Activated effector memory CD4-positive, alpha-beta T cell treated with Interleukin-2 at 50 U/mL for 16 hours (primary cell): ENCODE measurements at places on chromosomes 3 and 15.

DNA sequence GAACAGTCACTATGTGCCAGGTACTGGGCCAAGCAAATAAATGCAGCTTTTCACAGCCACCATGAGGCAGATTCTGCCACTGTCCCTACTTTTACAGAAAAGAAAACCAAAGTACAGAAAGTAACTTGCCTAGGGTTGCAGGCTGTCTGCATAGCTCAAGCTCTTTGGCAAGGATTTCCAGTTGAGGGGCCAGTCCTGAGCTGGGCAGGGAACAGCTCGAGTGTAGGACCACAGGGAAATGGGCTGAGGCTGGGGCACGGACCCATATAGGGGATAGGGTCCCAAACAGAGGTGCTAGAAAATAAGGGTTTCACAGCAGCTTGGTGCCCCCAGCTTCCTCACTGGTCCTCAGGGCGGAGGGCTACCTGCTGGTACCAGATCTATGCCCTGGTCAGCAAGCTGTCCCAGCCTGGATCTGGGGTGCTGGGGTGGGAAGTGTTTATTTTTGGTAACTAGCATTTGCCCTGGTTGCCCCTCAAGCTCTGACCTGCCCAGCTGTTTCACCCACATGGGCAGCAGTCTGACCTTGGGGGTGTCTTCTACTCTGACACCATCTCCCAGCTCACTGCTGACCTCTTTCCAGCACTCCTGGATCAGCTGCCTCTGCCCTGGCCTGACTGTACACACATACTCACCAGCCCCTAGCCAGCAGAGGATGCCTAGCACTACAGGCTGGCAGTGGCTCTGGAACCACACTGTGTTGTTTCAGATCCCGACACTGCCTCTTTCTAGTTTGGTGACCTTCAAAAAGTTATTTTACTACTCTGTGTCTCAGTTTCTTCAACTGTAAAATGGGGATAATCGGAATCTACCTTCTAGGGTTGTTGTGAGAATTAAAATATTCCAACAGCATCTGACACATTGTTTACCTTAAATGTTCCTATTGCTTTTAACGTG, 16.2 kb downstream of the MRAS start:
- no peak for DNase-seq

- no peak for DNase-seq
Observed at GRCh38 chr15:34119291-34119690, 17.4 kb downstream of the PGBD4 start.

GRCh38 chr3:125594581-125595011, 701 bp downstream of the OSBPL11 start:
- DNase-seq: no peak

DNA sequence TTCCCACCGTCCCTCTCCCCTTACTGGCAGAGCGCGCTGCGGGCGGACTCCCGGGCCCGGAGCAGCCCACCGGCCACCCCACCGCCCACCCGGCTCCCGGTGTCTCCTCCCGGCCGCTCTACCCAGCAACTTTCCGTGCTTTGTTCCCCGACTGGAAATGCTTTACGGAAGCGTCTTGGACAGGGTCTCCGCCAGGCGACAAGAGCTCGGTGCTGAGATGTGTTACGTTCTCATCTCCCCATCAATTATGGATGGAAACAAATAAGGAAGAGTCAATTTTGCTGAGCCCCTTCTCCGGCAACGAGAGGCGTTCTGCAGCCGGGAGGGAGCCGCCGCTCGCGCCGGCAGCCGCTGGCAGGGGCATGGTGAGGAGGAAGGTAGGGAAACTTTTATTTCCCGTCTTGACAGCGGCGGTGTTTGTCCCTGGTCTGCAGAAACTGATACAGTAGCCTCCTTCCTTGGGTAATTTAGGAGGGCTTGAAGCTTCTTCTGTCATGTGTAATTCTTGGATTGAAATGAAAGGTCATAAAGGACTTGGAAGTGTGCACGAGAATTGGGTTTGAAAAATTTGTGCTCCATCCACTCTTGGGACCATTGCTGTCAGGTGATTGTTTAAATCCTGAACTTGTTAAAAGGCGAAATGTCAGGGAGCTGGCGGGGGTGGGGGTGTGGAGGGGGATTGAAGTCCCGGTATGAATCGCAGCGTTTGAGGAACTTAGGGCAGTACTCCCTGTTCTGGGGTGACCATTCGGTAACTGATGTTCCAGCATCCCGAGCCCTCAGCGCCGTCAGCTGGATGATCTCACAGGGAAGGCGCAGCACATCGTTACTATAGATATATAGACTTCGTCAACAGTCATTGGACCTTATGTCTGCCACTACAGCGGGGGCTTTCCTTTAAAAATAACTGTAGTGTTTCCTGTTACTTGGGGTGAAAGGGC, 1.5 kb downstream of the SEMA6D start:
- DNase-seq: no peak

GRCh38 chr3:186642014-186642413, 1.8 kb downstream of the FETUB start:
- no peak for DNase-seq

DNA sequence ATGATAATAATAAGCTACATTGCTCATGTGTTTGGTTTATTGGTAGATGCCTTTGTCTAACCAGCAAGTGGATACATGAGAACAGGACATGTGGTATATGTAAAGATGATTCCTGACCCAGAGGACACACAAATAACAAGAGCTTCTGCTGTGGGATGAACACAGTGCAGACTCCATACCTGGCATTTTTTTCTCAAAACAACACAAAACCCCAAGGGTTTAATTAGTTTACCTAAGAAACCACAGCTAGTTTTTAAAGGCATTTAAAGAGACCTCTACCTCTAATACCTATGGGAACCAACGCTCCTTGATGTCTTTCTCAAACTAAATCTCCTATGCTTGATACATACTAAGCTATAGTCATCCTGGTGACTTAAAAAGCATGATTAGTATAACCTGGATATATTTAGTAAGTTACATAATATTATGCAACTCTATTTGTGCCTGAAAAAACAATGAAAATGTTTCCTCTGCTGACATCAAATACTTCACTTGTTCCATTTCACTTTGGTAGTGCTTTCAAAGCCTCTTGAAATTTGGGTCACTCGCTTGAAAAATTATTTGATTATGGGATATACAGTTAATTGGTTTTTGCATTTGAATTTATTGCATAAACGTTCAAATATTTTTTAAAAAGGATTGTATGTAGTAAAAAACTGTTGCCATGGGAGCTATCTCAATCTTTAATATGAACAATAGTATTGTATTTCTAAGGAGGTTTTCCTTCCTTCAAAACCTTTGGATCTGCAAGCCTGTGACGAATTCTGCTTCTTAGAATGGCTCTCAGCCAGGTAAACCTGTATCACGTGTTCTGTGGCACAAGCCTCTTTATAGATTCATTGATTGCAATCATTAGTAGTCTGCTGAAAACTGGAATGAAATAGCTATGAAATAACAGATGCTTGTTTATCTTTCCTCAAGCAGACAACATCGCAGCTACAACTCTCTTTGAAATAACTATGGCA, 233.0 kb upstream of the KCNMB2 start:
- no peak for DNase-seq

- DNase-seq: no peak
Observed at GRCh38 chr3:122475316-122475715, 39.4 kb downstream of the KPNA1 start.

- DNase-seq: no peak
Observed at GRCh38 chr3:58116985-58117384, 93.8 kb downstream of the DNASE1L3 start.

DNA sequence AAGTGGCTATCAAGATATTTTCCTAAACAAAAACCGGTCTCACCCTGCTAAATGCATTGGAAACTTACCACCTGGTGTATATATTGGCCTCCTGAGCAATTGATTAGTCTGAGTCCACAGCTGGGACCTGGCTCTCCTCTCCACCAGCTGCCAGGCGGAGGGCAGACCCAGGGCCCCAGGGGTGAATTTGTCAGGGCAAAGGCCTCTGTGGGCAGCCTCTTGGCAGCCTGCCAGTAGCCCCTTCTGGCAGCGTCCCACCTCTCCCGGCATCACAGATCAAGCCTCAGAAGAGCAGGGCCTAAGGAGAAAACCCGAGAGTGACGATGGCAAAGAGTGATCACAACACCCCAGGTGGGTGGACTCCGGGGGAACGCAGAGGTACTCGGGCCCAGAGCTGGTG, 43.0 kb upstream of the IDH2 start:
- no peak for DNase-seq

- no peak for DNase-seq
Observed at GRCh38 chr15:42149493-42150218, 6.8 kb downstream of the PLA2G4F start.

DNA sequence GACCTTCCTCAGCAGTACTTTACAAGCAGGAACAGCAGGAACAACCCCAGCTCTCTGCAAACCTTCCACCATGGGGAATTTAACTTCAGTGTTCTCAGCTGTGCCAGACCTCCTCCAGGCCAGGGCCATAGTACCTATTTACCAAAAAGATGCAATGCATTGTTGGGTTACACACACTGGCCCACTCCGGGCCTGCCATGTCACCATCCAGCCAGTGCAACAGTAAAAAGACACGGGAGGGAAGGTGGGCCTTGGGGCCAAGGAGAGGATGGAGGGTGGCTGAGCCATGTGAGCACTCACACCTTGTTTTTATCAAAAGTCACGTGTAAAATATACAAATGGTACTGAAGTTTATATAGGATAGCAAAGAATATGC, 157.0 kb downstream of the GABRB3 start:
- no peak for DNase-seq

- no peak for DNase-seq
Observed at GRCh38 chr15:60648928-60649679, 170.2 kb upstream of the ICE2 start.

- DNase-seq: no peak
Observed at GRCh38 chr3:100274361-100274760, 13.6 kb downstream of the TBC1D23 start.

DNA sequence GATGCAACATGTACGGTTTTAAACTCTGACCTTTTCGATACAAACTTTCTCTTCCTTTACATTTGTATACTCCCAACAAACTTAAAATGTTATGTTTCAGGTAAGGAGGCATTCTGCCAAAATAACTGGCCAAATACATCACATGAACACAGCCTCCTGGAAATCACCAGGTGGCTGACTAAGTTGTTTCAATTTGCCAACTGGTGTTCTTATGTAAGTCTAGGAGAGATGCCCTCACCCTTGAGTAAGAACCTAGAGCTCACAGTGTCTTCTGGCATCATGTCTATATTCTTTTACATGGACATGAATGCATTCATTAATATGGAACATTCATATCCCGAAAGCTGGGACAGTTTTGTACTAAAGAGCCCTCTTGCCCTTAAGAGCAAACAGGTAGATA, 341.1 kb upstream of the NR2F2 start:
- no peak for DNase-seq

- DNase-seq: no peak
Observed at GRCh38 chr3:50410185-50410584, 50.9 kb upstream of the TMEM115 start.

GRCh38 chr3:53795176-53795575, 51.0 kb downstream of the CHDH start:
- DNase-seq: no peak

DNA sequence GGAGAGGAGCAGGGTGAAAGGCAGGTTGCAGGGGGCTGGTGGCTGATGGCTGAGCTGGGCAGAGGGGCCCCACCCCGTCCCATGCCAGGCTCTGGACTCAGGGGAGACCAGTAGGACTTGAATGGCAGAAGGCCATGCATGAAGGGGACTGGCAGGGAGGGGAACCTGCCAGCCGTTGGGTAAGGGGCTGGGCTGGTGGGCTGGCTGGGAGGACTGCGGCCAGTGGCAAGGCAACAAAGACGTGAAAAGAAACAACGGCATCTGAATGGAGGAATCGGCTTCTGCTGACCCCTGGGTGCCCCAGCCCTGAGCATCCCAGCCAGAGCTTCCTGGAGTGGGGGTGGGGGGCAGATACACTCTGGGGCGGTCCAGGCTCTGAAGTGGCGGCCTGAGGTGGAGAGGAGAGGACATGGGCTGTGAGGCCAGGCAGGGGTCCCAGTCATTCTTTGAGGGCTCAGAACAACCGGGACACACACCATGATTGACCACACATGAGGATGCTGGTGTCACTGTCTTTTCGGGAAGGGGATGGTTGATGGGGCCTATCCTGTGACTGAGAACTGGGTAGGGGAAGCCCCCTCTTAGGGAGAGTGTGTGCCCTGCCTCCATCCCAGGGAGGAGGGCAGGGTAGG, 11.7 kb downstream of the GLYCTK start:
- no peak for DNase-seq

DNA sequence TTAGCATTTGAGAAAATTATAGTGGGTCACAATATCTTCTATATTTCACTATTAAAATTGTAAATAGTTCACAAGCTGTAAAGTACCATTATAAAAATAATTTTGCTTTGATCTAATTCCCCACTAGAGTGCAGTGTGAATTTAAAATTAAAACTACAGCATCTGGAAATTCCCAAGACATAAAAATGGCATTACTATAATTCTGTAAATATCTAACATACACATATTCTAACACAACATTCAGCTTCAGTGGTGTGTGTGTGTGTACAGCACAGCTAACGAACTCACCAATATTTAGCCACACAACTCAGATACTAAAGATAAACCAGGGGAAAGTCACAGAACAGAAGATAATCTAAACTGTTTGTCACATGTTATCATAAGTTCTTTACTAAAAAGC, 424.9 kb upstream of the ZNF385D start:
- no peak for DNase-seq

- DNase-seq: no peak
Observed at GRCh38 chr15:39281094-39281493, 299.8 kb upstream of the THBS1 start.
